ENCODE measurements at places on chromosomes 2 and 18. TPM values are rescaled to one million over a fixed set of nuclear protein-coding genes. Genes with fewer than 3 reads are reported as not detected.

The TMEM182 gene
- 3.7 TPM for total RNA-seq

The ASPRV1 gene
- 0.46 TPM for total RNA-seq

The TMEM200C gene
- total RNA-seq = 0.13 TPM

The PLCL1 gene
- 4.3 TPM for total RNA-seq

The ELMOD3 gene
- 19.5 TPM for total RNA-seq

The IRS1 gene
- 24.5 TPM for total RNA-seq

The UGT1A10 gene
- total RNA-seq = 0.10 TPM

The L3MBTL4 gene
- 0.13 TPM for total RNA-seq

The BMP10 gene
- total RNA-seq = not detected

The B4GALT6 gene
- total RNA-seq = 3.1 TPM

The PPP4R3B gene
- total RNA-seq = 53.2 TPM

The SMYD1 gene
- total RNA-seq = not detected

All from smooth muscle cell of the pulmonary artery (primary cell).